D341Med (cell line): ENCODE measurements at places on chromosomes 6 and 20.

- DNase-seq: no peak
Observed at GRCh38 chr6:101614774-101615173, 221.3 kb downstream of the GRIK2 start.

- DNase-seq: peak; percentile 75
Observed at GRCh38 chr6:124962639-124963415, 590 bp downstream of the RNF217 start.

- DNase-seq: no peak
Observed at GRCh38 chr6:87830907-87831306, 128.9 kb upstream of the AKIRIN2 start.

DNA sequence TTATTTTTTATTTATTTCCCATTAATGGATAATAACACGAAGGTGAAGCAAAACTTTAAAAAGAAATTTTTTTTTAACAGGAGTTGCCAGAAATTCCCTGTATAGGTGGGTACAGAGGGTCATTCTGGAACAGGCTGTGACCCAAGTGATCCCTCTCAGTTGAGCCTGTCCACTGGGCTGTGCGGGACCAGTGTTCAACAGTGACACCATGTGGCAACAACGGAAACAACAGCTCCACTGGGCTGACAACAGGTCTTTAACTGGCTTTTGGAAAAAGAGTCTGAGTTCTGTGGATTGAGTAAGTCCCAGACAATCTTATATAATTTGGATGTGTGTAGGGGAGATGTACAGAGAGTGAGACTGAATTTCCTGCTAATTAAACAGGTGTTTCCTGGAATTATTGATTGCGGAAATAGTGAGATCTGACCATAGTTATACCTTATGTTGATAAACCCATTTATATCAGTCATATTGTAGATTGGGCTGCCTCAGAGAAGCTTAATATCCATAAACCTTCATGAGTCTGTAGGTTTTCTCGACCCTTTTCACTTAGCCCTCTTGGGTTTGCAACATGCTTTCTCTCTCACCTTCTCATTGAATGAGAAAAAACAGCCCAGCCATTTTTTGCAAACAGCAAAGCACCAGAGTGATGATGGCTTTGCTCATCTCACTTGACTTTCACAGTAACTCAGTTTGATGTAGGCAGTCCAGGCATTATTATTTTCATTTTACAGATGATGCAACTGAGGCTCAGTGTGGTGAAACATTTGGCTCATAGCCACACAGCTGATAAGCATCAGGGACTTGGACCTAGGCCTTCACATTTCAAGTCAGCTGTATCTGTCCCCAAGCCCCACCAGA is 17.5 kb downstream of the KIAA1755 start:
- peak; percentile 55 for DNase-seq

GRCh38 chr6:23654745-23655144 is 471.3 kb upstream of the NRSN1 start:
- no peak for DNase-seq

- no peak for DNase-seq
Observed at GRCh38 chr6:37083243-37084138, 78.0 kb downstream of the FGD2 start.

- no peak for DNase-seq
Observed at GRCh38 chr20:58909585-58909984, 57.1 kb downstream of the GNAS start.

DNA sequence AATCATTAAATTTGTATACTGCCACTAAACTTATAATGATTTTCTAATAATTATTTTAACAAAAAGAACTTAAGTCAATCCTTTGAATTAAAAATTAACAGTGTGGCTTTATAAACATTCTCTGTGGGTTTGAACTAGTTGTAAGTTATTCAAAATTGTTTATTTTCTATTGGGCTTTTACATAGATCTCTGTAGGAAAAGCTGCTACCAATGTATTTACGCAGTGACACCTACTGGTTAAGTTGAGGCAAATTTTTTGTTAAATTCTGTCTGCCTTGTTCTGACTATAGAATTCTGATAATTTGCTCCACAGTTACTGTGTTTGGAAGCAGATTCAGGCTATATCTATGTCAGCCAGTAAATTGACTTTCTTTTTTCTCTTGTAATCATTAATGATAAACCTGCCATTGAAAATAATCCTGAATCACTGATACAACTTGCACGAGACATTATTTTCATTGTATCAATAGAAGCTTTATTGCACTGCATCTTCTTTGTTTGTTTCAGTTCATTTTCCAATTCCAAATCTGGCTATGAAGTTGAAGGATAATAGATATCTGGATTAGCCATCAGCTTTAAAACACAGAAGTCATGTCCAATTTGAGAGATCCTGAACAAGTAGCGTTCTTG is 66.0 kb upstream of the UTRN start:
- no peak for DNase-seq

DNA sequence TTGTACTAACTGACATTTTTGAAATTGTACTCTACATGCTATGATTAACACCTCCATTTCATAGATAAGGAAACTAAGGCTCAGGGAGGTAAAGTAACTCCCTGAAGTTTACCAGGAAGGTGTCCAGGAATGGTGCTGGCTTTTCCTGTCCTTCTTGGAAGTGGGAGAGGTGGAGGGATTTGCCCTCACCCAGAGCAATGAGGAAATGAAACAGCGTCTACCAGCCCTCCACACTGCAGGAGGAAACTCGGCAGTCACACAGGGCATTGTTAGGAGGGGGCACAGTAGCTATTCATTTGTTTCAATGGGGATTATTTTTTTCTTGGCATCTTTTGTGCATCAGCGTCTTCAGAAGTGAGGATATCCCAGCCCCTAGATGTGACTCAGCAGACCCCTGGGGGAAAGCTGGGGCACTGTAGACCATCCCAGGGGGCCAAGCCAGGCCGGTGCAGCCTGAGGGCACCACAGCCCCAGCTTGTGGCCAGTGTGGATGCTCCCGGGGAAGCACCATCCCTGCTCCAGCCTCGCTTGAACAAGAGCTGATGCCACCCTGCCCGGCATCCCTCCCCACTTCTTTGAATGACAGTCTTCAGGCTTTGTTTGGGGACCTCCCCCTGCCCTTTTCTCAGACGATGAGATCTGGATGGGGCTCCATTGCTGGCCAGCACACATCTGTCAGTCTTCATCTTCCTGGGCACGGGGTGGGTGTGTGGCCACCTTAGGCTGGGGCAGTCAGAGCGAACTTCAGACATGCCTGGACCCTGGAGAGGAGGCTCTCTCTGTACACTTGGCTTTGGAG is 224.4 kb upstream of the PMEPA1 start:
- DNase-seq: no peak

- no peak for DNase-seq
Observed at GRCh38 chr20:573414-574296, 30.1 kb upstream of the CSNK2A1 start.

- DNase-seq: no peak
Observed at GRCh38 chr20:61434341-61434781, 182.3 kb downstream of the CDH4 start.

- DNase-seq: no peak
Observed at GRCh38 chr6:3011158-3011557, 11.5 kb downstream of the NQO2 start.

DNA sequence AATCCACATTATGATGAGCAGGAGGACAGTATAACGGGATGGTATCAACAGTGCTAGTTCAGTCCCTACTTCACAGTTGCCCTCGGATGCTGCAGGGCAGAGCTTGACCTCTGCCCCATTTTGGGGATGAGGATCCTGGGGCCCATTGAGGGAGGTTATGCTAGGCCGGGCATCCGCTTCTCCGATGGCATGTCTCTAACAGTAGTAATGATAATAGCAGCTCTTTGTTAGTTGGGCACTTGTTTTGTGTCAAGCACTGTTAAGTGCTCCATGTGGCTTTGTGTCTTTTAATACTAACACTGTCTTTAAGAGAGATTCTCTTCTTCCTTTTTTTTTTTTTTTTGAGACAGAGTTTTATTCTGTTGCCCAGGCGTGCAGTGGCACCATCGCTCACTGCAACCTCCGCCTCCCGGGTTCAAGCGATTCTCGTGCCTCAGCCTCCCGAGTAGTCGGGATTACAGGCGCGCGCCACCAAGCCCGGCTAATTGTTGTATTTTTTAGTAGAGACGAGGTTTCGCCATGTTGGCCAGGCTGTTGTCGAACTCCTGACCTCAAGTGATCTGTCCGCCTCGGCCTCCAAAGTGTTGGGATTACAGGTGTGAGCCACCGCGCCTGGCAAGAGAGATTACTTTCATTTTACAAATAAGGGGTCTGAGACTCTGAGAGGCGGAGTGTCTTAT is 1.1 kb downstream of the MAPRE1 start:
- no peak for DNase-seq

DNA sequence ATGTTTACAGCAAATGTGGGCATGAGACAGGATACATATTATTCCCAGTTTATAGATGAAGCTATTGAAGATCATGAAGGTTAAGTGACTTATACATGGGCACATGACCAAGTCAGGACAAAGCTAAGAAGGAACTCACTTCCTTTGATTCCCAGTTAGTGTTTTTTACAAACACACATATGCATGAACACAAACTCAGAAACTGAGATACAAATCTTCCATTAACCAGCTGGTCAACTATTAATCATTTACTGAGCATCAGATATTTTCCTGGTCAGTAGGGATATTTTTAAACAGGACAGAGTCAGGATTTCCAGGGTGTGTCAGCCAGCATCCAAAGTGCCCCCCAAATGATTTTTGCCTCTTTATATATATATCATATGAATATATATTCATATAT is 222.2 kb downstream of the OGFRL1 start:
- DNase-seq: no peak

DNA sequence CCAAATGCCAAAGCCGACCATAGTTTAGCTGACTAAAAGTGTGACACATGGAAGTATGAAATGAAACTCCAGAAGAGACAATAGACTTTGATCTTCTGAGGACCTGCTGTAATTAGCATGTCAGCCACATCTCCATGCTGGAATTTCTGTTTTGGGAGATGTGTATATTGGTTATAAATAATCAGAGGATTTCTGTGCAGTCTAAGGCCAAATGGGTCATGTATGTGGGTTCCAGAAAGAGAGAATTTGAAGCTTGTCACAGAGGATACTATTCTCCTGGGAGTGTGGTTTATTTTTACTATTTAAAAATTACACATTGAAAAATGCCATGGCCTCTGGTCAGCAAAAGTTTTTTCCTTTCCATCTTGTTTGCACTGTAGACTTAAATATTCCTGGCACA is 405.5 kb upstream of the PLCB4 start:
- no peak for DNase-seq
